ENCODE measurements at places on chromosomes 16 and 17.

- DNase-seq, result peak; percentile 70
These were observed 10.6 kb downstream of the MYH3 start for GRCh38 chr17:10646392-10646990.

DNA sequence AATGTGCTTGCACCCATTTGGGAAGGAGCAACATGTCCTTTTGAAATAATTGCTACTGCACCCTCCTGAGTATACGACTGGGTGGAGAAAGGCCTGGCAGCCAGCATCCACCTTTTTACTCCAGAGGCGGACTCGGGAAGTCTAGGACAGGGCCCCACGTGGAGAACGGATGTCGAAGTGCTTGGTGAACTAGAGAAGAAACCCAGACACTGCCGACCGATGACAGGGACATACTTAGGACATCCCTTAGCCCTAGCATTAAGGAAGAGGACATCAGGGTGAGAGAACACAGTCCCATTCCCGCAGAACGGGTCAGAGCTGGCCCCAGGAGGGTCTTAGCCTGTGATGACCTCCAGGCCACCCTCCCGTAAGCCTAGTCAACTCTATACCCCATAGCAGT is 3.8 kb downstream of the YBX2 start:
- no peak for DNase-seq

DNA sequence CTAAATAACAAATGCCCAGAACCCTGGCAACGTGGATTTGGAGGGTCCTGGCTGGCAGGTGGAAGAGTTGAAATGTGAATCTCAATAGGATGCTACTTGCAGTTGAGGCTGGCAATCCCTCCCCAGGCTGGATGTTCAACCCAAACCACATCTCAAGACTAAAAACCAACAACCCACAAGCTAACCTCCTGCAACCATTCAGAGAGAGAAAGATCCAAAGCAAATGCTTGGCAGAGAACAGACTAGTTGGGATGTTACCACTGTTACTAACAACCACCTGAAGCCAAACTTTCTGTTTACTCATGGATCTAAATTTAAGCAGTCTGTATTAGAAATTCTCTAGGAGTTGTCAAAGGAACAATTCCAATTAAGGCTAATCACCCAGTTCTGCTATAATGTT is 27.9 kb downstream of the SMG6 start:
- DNase-seq, result no peak

GRCh38 chr16:35731341-35732040 is 2272.1 kb downstream of the TP53TG3F start:
- DNase-seq, result no peak

DNA sequence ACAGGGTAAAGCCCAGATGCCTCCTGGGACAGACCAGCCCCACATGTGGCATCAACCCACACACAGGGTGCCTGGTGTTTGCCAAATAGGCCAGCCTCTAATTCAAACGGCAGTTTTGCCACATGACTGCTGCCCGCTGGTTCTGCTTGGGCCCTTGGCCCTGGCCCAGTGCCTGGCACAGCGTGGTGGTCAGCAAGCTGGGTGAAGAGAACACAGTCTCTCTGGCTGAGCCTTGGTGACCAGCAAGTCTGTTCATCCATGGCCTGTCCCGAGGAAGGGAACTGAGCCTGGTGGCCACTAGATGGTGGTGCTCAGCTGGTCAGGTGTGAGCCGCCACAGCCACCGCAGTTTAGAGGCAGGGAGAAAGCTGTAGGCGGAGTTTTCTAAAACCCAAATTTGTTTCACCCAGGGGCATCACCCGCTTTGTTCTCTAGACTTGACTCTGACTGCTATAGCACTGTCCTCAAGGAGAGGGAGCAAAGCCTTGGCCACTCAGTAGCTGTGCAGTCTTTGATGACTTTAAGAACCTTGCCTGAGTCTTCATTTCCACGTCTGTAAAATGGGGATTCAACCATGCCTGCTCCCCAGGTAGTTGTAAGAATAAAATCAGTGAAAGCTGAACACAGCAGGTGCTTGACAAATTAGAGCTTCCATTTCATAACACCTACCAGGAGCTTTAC is 4.7 kb upstream of the GFAP start:
- peak; percentile 90 for DNase-seq

GRCh38 chr16:50555269-50555875 is 7.2 kb downstream of the NKD1 start:
- DNase-seq, result no peak

DNA sequence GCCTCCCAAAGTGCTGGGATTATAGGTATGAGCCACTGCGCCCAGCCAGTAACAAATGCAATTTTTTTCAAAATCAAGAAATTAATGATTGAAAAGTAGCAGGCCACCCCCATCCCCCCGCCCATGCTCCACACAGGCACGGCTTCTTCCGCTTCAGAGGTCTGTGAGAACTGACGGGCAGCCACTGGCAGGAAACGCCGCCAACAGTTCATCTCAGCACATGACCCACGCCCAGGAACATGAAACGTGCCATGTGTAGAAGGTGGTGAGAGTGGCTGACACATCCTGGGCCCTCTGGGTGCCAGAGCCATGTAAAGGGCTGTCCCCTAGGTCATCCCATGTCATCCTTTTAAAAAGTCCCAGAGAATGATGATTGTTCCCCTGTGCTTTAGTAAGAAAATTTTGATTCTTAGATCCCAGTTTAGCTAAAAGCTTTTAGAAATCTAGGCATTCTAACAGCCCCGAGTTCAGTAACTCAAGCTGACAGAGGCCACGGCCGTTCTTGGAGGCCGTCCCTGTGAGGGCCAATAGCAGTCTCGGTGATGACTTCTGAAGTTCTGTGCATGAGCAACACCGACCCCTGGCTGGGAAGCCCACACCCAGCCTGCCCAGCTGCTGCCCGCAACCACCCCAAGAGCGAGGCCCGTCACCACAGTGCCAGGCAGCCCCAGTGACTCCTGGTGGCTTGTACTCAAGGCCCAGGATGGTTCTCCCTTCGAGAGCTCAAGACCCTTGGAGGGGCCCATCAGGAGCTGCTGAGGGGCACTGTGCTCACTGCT is 52.1 kb downstream of the KLHDC4 start:
- no peak for DNase-seq

Measured in Calu3 (cell line).